ENCODE measurements at places on chromosomes 12 and 14.

DNA sequence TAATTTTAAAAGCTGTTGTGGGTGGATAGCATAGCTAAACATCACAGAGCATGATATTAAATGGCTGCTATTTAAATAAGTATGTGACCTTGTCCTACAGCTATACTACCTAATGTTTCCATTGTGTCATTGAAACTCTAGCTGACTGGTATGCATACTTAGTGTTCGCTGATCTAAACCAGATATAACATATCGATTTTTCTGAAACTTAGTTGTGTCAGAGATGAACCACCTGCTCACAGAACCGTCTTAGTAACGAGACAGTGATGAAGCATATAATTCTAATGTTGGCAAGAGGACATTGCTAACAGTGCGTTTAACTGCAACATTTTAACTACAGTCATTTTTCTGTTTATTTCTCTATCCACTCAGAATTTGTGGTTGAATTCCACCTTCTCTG is 36.1 kb upstream of the NUAK1 start:
- DNase-seq, result no peak

DNA sequence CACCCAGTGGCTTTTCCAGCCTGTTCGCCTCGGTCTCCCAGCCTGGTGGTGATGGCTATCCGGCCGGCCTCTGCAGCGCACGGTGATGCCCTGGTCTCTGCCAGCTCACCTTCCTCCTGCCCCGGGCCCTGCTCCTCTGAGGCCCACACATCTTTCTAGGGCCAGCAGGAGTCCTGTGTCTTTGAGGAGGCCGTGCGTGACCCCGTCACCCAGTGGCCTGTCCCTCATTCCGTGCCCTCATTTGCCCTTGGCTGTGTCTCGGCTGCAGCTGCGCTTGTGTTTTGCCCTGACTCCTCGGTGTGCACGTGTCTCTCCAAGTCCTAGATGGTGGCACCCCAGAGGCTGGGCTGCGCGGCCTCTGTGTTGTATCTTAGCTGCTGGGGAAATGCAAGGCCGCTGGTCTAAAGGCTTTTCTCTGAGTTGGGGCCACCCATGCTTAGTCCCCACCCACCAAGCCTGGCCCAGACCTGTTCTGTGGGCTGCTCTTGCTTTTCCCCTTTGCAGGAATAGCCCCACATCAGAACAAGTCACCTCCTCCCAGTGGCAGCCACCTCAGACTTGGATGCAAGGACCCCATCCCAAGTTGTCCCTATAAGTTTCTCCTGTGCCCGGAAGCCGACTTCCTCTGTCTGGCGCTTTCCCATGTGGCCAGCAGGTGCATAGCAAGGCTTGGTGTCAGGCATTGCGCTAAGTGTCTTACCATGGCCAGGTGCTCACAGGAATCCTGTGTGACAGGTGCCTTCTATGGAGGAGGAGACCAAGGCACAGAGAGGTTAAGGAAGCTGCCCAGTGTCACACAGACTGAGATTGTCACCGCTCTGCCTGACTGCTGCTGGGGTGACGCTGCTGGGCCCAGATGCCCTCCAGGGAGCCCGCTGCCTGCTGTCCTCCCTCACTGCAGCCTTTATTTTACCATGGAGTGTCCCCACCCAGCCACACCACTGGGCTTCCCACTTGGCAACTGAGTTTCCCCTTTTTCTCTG is 64.5 kb downstream of the TSPAN9 start:
- DNase-seq, result no peak

DNA sequence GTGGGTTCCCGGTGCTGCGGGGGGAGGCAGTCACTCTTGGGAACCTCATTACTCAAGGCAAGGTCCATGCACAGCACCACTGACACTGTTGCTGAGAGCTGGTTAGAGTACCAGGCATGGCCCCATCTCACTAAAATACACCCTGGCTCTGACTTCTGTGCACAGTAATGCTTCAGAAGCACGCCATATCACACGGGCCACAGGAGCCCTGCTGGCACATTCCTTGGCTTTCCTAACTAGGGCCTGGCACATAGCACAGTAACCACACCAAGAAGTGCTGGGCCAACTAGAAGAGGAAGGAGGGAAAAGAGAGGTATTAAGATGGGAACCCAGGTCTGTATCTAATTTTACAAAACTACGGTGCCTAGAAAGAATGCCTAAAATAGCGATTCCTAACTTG is 13.5 kb upstream of the RAB35 start:
- no peak for DNase-seq

- peak; percentile 44 for DNase-seq
These were observed at the start of gene OASL for GRCh38 chr12:121038861-121039668. Gene OASL, minus strand, starts transcription at chr12:121039246. Its CDS starts 275 bp downstream, at chr12:121038971.

DNA sequence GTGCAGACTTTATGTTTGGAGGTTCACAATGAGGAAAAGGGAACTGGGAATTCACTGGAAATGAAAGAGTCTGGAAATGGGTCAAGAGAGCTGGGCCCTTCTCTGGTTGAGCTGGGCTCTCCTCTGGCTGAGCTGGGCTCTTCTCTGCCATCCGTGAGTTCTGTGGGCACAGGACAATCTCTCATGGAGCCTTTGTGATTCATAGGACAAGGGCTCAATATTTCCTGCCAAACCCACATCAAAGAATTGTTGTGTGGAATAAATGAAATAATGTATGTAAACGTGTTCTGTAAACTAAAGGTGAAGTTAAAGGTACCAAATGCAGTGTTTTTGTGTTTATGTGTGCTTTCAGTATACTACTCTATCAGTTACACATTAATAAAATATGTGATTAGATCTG is 95.5 kb upstream of the OVCH1 start:
- DNase-seq, result no peak

- no peak for DNase-seq
These were observed 564.0 kb downstream of the CCER1 start for GRCh38 chr12:90390947-90391346.

GRCh38 chr14:70320294-70320693 is 39.2 kb downstream of the COX16 start:
- no peak for DNase-seq

DNA sequence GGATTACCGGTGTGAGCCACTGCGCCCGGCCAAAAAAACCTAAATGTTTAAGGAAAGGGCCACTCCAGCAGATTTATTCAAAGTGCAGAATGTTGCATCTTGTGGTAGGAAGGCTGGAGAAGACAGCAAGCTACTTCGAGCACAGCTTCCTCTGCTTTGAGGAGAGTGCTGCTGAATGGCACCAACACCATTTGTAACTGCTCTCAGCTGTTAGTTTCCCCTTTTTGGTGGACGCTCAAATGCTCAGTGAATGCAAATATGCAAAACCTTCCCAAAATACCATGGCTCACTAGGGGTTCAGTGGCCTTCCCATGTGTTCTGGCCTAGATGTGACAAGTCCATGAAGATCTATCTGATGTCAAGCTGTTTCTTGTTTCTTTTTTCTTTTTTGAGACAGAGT is 2.9 kb upstream of the TDRD9 start:
- DNase-seq, result no peak

DNA sequence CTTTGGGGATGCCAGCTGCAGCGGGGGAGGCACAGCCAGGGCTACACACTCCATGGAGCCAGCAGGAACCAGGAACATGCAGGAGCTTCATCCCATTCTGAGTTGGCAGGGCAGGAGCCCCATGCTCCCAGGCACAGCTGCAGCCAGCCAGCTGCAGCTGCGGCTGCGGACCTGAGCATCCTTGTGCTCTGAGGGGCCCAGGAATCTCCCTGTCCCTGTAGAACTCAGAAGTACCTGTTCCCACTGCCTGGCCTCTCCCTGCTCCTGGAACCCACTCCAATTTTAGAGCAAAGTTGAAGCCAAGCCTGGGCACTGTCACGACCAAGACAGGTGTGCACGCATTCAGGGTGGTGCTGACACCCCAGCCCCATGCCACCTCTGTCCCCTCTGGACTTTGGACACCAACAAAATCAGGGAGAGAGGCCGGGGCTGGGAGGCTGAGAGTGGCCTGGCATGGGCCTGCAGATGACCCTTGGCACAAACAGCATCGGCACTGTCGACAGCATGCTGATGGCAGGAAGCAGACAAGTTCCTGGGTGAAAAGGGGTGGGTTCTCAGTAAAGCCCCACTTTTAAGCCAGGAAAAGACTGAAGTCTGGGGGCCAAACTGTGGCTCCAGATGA is 257.3 kb upstream of the LRFN5 start:
- no peak for DNase-seq

DNA sequence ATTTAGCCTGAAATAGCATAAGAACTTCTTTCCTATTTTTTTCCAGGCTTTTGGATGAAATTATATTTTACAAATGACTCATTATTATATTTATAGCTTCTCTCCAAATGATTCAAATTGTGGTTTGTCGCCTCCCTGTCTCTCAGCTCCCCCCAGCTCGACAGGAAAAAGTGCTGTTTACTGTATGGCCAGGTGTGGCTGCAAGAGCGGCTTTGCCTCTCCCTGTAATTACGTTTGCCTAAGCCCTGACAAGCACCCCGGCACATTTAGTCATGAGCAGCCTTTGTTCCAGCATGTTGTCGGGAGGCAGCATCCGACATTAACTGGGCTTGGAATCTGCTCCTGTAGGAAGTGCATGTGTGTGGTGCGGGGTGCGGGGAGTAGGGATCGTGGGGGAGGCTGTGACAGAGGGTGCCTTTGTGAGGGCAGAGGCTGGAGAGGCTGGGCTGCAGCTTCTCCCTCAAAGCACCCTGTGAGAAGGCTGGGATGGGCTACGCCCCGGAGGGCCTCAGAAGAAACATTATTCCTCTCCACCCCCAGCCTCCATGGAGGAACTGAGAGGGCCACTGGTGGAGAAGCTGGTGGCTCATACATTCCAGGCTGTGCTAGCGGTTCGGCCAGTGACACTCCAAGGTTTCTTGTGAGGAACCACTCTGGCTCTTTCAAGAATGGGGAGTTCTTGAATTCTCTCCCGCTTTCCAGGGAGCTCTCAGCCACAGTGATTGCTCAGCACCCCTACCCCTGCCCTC is 42.1 kb upstream of the CTDSP2 start:
- DNase-seq, result peak; percentile 74

DNA sequence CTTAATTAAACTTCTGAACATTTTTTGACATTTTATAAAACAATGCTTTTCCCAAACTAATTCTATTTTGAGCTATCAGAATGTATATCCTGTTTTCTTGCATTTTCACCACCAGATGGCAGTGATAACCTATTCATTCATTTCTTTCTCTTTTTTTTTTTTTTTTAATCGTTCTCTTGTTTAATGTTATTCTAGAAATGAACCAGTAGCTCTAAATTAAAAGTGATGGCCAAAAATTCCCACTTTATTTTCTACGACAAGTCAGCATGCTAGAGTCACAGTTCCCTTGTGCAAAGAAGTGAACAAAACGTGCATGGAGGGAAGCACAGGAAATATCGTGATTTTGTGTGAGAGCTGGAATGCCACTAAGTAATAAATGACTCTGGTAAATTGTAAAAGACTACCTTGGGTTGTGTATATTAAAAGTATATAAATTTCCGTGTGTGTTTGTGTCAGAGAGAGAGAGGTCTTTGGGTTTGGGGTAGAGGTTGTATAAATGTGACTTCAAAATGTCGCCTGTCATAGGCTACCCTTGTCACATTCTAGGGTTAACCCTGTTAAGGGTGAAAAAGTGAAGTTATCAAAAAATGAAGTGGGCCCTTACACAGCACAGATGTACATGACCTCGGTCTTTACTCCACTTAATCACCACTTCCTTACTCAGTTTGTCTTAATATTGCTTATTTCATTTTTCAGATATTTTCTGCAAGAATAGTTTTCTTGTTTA is 40.4 kb upstream of the LDHB start:
- DNase-seq, result peak; percentile 30

DNA sequence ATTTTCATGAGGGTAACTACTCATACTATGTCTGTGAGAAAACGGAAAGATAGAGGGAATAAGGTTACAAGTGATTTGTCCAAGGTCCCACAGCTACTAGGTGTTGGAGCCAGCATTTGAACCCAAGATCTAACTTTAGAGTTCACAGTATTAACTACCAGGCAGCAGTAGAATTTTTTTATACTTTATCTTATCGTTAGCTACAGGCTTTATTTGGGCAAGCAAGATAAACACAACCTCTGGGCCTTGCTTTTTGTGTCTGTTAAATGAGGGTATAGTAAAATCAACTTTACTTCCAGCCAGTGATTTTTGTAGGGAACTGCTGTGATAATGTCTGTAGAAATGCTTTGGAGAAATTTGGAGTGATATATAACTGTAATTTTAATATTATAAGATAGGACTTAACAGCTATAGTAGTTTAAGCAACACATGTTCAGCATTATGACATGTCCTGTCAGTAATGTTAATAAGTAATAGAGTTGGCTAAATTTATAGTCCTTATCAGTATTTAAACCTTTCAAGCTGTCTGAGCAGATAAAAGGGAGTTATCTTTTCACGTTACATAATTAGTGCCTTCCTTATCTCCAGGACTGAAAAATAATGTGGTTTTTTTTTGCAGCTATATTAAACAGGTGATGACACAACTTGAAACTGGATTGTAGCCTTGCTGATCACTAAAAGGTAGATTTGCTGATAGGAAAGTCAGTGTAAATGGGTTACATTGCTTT is 12.8 kb downstream of the LEMD3 start:
- no peak for DNase-seq

GRCh38 chr14:31021576-31021949 is 3.9 kb upstream of the AP4S1 start:
- DNase-seq, result no peak

GRCh38 chr14:77438596-77438995 is 15.3 kb upstream of the NOXRED1 start:
- DNase-seq, result no peak

DNA sequence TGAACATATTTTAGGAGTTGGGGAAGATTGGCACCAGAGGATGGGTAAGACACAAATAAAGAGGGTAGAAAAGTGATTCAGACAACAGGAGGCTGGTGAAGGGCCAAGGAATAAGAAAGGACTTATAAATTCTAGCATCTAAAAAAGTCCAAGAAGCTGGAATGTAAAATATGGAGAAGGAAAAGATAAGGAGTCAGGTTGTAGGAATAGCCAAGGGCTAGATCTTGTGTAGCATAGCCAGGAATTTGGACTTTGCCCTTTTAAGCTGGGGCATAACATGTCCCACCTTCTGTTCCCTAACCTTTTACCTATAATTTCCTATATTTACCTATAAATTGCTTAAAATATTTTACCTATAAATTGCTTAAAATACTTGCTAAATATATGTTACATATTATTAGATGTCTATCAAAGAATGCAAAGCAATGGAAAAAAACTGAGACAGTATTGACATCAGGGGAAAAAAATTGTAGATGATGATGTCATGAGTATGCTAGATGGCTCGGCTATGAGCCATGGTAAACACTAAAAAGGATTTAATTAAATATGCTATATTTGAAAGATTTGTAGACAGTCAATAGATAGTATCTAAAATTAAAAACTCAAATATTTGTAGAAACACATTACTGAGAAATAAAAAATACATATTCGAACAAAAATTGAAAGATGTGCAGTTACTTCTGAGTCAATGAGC is 99.7 kb upstream of the PLEKHG7 start:
- DNase-seq, result no peak

- no peak for DNase-seq
These were observed 17.6 kb upstream of the NR4A1 start for GRCh38 chr12:52033446-52034140.

GRCh38 chr14:20375471-20375870 is 32.0 kb downstream of the PARP2 start:
- no peak for DNase-seq

DNA sequence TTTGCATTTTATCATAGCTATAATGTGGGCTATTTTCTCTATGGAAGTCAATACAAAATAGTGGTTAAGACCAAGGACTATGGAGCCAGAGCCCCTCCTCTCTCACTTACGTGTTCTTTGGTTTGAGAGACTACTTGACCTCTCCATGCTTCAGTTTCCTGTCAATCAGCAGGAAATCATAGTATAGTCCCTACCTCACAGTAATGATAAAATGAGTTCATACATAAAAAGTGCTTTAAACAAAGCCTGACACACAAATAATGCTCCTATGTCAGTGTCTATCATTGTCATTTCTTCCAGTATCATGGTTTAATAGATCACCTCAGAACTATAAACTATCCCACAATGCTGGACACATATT is 90.4 kb downstream of the MED13L start:
- no peak for DNase-seq
